MV-4-11 (cell line): ENCODE measurements at places on chromosomes 6 and 20.

DNA sequence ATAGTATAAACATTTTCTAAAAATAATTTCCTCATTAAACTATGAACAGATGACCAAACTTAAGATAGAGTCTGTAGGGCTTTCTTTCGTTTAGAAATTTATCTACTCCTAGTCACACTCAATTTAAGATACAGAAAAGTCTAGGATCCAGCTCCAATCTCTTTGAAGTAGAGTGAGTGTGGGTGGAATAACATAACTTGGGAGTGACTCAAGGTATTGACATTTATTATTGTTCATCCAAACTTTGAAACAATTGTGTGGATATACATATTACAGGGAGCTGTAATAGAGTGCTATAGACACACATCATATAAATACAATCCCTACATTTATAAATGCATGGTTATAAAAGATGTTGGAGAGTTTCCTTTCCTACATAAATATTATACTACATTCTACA lies 715.2 kb upstream of the MANEA start:
- no peak for DNase-seq

DNA sequence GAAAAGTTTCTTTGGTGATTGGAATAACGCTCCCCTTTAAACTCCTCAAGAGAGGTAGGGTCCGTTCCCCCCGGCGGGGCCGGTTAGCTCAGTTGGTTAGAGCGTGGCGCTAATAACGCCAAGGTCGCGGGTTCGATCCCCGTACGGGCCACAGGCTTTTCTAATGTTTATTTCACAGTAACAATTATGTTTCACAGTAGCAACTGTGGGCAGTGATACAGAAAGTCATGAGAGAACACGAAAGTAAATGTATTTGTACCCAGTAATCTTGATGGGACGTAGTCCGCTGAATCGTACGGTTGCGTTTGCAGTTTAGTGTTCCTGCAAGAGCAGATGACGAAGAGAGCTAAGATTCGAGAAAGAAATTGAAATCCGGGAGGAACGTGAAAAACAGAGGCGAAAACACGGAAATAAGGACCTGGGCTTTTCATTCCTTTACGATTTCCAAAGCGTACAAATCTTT lies 505.5 kb downstream of the PRIM2 start:
- no peak for DNase-seq

- DNase-seq: peak; percentile 23
These were observed 77.6 kb downstream of the TBC1D7 start for GRCh38 chr6:13250703-13251102.

DNA sequence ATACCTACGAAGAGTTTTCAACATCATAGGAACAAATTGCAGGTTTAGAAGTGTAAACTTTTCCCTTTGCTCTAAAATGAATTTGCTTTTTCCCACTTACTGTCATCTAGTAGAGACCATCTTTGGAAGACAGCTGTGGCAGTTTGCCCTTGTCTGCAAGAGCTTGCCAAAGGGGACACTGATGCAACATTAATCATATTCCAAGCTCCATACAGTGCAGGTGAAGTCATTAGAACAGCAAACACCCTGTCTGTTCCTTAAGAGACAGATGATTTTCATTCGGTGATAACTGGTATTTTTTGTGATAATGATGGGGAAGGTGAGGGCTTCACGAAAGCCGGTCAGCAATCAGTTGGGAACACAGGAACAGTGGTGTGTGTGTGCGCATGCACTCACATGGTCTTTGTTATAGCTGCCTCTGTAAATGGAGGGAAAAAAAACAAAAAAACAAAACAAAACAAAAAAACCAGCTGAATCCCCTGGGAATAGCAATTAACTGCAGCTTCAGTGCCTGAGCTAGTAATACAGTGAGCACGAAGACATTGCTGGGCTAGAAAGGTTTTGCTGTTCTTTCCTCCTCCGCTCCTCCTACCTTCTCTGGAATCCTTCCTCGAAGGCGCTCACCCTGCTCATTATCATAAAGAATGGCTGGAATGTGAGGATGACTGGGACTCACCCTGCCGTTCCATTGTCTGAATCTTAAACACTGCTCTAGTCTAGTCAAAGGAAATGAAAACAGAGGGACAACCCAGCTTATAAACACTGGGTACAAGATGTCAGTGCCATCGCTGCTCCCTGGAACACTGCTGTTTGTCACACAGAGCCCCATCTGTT lies 35.2 kb upstream of the KIF13A start:
- no peak for DNase-seq

DNA sequence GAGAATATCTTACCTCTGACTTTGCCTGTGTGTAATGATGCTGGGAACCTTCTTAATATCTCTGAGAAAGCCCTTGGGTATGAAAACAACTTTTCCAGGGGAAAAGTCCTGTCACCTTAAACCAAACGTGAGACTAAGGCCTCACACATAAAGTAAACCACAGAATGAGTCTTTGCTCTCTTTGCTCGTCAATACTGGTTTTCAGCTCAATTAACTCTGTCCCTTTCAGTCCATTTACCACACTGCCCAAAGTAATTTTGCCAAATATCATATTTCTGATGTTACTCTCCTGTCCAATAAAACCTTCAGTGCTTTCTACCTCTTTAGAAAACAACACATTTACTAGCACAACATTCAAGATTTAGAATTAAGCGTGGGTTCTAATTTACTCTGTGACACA lies 100.5 kb upstream of the HMGCLL1 start:
- DNase-seq: no peak

- DNase-seq: peak; percentile 20
These were observed 1.5 kb downstream of the ZBTB46 start for GRCh38 chr20:63829603-63829944.

DNA sequence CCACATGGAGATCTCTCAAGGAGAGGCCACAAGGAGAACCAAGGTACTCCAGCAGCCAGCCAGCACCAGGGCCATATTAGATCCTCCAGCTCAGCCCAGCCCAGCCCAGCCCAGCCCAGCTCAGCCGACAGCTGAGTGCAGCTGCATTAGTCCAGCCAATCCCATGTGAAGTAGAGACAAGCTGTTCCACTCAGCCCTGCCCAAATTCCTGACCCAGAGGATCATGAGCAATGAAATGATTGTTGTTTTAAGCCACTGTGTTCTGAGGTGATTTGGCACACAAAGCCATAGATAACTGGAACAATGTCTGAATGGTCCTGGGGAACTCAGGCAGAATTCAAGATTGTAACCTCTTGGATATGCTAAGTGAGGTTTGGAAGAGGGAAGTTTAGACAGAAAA lies 59.5 kb upstream of the BMP2 start:
- DNase-seq: no peak

DNA sequence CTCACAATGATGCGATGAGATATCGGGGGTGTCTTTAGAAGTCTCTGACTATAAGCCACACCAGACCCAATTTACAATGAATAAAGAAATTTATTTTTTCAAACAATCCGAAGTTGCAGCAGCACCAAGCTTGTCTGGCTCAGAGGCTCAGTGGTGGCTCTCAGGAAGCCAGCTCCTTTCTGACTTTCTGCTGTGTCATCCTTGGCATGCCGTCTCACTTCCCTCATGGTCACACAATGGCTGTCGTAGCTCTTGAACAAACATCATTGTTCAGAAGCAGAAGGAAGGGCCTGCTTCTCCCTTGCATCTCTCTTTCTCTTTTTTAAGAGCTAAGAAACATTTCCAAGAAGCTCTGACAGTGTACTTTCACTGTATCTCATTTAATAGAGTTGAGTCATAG lies 299.0 kb downstream of the DOK5 start:
- DNase-seq: peak; percentile 44

GRCh38 chr20:42862446-42862845 lies 327.3 kb downstream of the PTPRT start:
- DNase-seq: no peak

GRCh38 chr6:44966449-44967092 lies 361.6 kb upstream of the RUNX2 start:
- no peak for DNase-seq

DNA sequence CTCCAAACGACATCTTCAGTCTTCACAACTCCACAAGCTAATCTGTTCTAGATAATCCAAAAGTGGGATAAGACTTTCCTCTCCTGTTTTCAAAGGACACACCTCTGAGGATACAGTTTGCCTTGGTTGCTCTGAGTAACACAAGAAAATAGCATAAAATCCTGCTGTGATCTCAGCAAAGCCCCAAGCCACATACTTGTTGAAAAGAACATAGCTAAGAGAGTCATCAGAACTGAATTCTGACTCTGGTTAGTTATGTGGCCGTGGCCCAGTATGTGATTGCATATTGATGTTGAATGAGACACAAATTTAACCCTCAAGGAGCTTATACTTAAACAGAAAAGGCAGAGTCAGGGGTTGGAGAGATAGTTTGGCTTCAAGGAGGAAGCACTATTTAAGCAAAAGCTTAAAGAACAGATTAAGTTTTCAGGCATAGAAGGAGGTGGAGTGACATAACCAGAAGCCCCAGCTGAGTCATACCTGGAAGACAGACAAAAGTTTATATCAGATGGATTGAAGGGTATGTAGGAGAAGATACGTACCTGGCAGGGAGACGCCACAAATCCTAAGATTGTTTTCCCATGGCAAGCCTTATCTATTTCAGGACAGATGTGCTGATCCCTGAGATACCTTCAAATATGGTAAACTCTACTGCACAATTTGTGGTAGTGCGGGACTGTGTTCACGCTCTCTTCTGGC lies 41.2 kb downstream of the OPN5 start:
- DNase-seq: no peak

DNA sequence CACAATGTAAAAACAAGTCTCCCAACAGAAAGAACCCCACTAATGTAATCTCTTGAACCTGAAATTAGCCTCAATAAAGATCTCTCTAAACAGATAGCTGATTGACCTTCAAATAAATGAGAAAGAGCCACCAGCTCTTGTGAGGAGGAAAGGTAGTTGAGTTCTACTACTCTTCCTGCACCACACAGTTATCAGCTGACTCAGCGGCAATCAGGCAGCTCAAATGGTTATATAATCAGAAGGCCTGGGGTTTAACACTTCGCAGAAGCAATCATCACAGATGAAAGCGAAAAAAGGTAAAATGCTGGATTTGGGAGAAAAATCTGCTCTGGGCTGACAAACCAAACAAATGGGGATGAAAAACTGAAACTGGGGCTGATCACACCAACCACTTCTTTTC lies 91.8 kb downstream of the CHD6 start:
- no peak for DNase-seq
